NCI-H510A (cell line): ENCODE measurements at places on chromosomes 16 and 17.
A peak's percentile ranks its signal among the peaks of the same experiment; 100 is the strongest.

- DNase-seq = no peak
These were observed 332.8 kb downstream of the C16orf95 start for GRCh38 chr16:86984343-86984742.

DNA sequence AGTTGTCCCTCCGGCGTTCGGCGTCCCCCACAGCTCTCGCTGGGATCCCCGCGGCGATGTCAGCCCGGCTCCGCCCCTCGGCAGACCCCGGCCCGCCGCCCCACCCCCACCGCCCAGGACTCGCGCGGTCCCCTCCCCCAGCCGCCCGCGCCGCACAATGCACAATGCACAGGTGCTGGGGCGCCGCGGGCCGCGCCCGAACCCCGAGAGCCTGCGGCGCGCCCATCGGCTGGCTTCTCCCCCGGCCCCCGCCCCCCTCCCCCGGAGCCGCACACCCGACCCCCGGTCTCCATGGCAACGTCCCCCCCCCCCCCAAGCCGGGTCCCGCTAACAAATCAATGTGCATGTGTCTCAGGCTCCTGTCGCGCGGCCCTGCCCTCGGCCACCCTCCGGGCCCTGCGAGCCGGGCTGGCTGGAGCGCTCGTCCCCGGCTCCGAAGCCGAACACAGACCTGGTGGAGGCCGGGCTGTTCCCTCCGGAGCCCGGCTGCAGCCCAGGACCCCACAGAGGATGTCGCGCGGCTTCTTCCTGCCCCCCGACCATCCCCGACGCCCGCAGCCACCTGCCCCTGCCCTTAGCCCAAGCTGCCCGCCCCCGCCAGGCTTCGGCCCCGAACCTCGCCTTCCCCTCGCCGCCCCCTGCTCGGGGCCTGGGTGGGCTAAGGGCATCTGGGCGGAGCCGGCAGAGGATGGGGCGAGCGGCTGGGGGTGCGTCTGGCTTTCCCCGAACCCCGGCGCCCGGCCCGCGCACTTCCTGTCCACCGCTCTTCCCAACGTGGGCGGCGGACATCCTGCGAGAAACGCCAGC lies 818 bp upstream of the CBX8 start:
- no peak for DNase-seq

- no peak for DNase-seq
These were observed 46.2 kb upstream of the RBFOX3 start for GRCh38 chr17:79657036-79657435.

DNA sequence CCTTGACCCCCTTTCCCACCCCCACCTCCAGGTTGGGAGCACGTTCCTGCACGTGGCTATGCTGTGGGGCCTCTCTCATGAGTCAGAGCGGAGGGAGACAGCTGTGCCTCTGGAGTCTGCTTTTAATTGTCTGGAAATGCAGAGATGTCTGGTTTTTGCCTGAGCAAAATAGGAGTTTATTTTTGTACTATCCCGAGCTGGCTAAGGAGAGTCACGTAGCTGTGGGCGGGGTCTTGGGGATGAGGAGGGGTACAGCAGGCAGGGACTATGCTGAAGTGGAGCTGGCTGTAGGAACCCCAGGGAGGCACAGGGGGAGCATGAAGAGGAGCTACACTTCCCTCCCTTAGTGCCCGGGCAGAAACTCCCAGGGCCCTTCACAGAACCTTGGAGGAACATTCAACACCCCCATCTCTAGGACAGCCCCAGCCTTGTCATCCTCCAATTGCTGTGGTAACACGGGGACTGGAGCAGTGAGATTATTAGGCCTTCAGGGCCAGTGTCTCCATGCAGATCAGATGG lies 44.7 kb upstream of the LGALS9 start:
- DNase-seq = no peak

DNA sequence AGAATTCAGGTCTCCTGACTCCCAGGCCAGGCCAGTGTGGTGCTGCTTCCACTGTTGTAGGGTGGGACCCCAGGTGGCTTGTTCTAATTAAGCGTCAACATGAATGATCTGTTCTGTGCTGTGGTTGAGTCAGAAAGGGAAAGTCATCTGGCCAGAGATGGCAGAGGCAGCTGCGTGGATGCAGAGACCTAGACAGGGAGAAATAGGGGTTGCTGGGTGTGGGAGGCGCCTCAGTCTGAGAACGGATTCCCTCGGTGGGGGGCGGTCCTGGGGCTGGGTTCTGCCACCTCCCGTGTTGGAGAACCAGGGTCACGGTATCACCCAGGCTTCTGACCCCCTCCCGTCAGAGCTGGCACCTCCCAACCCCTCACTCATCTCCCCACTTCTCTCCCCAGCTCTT lies 5.6 kb downstream of the FBRS start:
- DNase-seq = no peak

GRCh38 chr16:30185683-30186421 lies 2.5 kb downstream of the CORO1A start:
- DNase-seq = no peak

DNA sequence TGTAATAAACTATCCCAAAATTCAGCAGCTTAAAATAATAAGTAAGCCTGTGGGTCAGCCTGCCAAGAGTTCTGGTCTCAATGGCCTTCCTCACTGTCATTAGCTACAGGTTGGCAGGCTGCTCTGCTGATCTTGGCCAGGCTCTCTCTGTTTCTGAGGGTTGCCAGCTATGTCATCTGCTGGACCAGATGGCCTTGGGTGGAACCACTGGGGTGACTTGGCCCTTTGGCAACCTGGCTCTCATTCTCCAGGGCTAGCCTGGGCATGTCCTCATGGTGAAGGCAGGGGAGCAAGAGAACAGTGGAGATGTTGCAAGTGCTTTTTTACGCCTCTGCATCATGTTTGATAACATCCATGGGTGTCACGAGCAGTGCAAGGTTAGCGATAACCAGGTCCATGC lies 13.9 kb downstream of the ITGAM start:
- DNase-seq = no peak

DNA sequence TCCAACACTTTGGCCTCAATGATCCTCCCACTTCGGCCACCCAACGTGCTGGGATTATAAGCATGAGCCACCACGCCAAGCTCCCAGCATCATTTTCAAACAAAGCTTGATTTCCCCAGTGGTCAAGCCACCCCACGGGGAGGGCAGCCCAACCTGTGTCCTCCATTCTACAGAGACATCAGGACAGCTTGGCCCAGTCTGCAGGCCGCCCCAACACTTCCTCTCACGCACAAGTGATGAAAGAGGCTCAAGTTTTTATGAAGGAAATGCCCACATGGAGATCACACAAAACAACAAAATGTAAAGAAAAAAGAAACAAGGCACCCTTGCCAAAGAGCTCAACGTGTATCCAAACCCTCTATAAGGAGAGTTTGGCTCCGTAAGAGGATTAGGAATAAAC lies 112.4 kb downstream of the XYLT1 start:
- no peak for DNase-seq

DNA sequence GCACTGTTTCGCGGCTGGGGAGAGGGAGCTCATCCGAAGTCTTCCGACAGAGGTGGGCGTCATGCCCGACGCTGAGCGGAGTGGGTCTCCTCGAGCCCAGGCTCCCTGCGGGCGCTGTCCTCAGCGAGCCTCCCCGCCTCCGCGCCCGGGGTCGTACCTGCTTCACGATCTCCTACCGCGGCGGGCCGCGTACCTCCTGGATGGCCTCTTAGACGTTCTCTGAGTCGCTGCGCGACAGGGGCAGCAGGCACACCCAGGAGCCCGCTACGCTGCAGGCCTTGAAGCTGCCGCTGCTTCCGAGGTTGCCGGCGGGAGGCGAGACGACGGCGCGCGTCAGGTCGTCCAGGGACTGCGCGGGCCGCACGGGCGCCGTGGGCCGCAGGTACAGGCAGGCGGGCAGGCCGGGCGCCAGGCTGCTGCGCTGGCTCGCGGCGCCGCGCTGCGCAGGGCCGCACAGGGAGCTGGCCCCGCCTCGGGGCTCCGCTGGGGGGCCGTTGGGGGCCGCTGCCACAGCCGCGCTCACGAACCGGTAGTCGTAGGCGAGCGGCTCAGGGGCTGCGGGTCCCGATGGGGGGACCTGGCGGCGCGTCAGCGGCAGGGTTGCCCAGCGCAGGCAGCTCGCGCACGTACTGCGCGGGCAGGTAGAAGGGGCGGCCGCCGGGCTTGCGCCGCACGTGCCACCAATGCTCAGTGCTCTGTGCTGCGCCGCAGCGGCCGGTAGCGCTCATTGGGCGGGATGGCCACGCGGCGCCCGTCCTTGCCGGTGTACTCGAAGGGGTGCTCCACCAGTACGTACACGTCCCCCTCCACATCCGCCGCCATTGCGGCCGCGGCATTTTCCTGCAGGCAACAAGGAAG lies 116.4 kb upstream of the SMURF2 start:
- peak; percentile 14 for DNase-seq

GRCh38 chr17:7325031-7325528 lies 4.1 kb downstream of the NEURL4 start:
- DNase-seq = no peak

DNA sequence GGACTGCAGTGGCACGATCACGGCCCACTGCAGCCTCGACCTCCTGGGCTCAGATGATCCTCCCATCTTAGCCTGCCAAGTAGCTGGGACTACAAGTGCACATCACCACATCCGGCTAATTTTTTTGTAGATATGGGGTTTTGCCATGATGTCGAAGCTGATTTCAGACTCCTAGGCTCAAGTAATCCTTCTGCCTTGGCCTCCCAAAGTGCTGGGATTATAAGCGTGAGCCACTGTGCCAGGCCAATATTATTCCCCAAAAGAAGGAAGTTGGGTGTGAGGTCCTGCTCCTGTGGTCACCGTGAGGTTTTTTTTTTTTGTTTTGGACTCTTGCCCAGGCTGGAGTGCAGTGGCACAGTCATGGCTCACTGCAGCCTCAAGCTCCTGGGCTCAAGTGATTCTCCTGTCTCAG lies 1.5 kb downstream of the AMZ2 start:
- no peak for DNase-seq

DNA sequence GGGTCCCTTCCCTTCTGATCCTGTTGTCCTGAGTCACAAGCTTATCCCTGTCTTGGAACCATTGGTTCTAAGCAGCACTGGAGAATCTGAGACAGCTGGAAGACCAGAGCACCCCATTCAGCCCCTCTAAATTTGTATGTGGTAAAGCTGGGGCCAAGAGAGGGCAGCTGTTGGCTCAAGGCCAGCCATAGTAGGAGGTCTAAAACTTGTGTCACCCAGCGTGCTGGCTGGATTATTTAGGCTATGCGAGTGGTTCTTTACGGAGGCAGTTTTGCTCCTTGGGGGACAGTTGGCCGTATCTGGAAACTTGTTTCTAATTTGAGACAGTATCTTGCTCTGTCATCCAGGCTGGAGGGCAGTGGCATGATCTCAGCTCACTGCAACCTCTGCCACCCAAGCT lies 69.6 kb upstream of the GSE1 start:
- DNase-seq = no peak

GRCh38 chr16:88392616-88393015 lies 9.9 kb downstream of the ZNF469 start:
- DNase-seq = no peak

DNA sequence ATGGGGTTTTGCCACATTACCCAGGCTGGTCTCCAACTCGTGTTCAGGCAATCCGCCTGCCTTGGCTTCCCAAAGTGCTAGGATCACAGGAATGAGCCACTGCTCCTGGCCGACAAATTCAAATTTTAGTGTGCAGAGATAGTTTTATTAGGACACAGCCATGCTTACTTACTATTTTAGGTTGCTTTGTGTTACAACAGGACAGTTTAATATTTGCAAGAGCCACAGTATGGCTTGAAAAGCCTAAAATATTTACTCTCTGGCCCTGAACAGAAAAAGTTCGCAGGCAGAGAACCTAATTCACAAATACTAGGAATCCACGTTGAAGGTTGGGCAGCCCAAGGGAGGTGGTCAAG lies 12.6 kb upstream of the ETV4 start:
- DNase-seq = no peak

DNA sequence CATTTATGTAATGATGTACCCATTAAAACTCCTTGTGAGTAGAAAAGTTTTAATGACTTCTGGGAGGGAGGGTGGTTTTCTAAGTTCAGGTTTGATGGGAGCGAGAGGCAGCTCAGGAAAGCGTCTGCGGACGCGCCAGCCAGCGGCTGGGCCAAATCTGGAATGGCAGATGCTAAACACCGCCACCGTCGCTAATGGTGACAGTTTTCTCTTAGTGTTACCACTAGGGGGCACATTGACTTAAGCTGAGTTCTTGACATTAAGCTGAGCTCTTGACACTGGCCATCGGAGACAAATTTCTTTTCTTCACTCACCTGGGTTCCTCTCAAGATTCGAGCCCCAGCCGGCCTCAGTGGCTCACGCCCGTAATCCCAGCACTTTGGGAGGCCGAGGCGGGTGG lies 6.7 kb downstream of the TRPV1 start:
- no peak for DNase-seq

GRCh38 chr16:62224646-62225209 lies 188.5 kb upstream of the CDH8 start:
- DNase-seq = no peak

GRCh38 chr17:17752821-17753321 lies 71.6 kb downstream of the RAI1 start:
- no peak for DNase-seq
